Occipital lobe (tissue), 3 donors: ENCODE measurements at places on chromosomes 4 and X.

- DNase-seq = no peak
Observed at GRCh38 chrX:3232262-3232923, 114.1 kb downstream of the MXRA5 start.

DNA sequence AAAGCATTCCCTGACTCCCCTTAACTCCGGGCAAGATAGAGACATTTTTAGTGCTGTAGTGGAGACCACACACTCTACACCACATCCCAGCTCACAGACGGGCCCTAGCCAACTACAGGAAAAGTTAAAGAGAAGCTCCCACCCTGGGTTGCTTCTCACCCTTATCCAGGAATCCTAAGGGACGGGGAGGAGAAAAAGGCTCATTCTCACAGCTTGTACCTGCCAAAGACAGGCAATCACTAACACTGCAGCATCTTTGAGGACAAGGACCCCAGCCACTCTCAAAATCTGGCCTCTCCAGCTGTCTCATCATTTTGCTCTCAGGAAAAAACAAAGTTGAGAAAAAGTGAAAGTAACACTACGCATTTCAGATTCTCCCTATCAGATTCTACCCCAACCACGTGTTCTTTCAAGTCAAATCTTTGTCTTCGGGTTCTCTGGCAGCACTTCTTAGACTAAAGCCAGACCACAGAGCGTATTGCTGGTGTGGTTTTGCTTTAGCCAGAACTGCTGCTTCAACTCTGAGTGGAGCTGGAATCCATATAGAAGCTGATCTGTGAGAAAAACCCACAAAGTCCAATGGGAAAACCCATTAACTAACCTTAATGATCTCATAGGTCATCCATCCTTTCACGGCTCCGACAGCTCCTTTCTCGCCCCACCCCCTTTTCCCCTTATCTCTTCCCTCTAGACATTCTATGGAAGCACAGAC is 605.9 kb upstream of the DIPK2B start:
- no peak for DNase-seq

DNA sequence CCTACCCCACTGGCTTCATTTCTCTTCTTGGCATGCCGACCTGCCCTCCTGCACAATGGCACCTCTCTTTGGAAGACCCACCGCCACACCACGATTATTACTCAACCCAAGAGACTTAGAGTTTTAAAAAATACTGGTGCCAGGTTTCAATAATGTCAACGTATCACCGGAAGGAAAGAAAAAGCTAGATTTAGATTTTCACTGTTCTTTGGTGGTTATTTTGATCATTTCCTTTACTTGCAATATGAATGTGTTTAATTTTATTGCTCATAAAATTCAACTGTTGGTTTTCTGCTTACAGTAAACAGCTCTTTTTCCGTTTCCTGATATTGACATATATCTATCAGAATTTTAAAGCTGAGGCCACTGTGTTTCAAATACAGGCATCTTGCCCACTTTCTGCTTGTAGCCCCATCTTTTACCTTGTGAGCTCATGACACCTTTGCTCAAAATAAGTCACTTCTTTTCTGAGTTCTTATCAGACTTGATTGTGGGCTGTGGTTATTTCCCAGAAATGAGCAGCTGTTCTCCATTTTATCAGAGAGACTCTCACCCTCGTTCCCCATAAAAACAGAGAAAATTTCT is 439.1 kb downstream of the INPP4B start:
- no peak for DNase-seq

GRCh38 chrX:151901826-151902225 is 10.9 kb upstream of the MAGEA4 start:
- DNase-seq = no peak

- no peak for DNase-seq
Observed at GRCh38 chr4:177479063-177479462, 36.8 kb upstream of the AGA start.

- DNase-seq = no peak
Observed at GRCh38 chr4:152673489-152673888, 6.3 kb downstream of the TMEM154 start.

DNA sequence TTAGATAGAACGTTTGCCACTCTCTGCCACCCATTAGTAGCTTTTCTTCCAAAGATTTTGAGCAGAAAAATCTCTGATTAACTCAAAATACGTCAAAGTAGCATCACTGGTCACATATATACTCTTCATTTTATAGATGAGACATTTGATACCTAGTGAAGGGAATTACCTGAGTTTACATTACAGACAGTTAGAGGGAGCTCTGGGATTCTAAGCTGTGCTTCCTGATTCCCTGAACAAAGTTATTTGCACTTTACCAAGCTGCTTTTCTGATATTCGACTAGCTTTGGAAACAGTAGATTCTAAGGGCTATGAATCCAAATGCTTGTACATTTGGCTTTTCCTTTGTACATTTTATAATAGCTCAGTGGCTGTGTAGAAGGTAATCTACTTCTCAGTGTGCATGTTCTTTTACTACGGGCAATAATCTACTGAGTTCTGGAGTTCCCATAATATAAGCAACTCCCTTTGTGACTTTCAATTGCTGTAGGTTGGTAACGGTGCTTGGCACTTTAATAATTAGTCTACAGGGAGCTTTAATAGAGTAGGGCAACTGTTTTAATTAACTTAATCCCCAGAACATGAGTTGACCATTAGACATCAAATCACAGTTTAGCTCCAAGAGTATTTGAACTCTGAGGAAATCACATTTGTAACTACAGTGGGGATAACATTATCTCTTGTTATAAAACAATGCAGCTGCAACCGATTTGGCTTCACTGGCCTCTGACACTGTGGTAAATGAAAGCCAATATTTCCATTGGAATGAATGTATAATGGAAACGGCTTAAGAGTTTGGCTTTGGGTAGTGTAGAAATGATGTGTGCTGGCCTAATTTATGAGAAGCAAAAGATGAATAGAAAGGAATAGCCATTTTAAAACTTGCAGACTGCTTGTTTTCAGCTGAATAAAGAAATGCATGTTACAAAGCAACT is 1602.4 kb downstream of the STIM2 start:
- no peak for DNase-seq

DNA sequence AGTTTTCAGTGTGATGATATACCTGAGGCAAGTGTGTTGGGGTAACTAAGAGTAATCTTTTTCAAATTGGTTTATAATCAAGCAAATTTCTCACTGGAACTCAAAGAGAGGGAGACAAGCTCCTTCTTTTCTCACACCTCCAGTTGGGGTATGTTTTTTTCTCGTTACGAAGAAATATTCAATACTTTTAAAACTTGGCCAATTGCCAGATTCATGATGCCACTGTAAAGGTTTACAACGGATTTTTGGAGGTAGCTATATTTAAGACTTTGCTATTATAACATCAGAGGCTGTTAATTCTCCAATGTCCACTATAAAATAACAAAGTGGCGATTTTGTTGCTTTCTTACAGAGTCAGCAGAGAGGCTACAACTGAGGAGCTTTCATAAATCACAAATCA is 49.2 kb upstream of the ATP8A1 start:
- no peak for DNase-seq

DNA sequence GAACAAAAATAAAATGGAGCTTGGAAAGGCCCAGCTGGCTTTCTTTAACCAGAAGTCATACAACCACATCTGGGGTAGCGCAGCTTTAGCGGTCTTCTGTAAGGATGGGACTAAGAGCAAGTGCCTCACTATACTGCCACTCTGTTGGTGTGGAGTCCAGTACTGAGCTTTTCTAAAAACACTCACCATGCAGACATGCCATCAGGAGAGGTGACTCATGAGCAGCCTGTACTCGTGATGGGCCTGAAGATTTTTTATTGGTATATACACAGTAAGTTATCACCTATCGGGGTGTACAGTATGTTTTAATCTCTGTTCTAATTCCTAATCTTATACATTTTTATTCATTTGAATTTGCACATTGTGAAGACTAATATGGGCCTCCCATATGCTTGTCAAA is 9.6 kb downstream of the PPP3CA start:
- DNase-seq = no peak

GRCh38 chrX:96474741-96475125 is 209.9 kb upstream of the DIAPH2 start:
- DNase-seq = no peak
